Esophagus muscularis mucosa (tissue), 4 donors: ENCODE measurements at places on chromosomes 11 and 22. TPM values are rescaled to one million over a fixed set of nuclear protein-coding genes. Genes with fewer than 3 reads are reported as not detected.

Gene MYOD1
- not detected for total RNA-seq

Gene MCM5
- total RNA-seq: 22.2 TPM

Gene GVQW3
- 1.6 TPM for total RNA-seq

Gene CHRNA10
- 0.46 TPM for total RNA-seq

Gene OR2AT4
- total RNA-seq: not detected

Gene RSF1
- 70.3 TPM for total RNA-seq

- DNase-seq: no peak
These were observed 1.5 kb downstream of the KRTAP5-5 start for GRCh38 chr11:1631066-1631568.

DNA sequence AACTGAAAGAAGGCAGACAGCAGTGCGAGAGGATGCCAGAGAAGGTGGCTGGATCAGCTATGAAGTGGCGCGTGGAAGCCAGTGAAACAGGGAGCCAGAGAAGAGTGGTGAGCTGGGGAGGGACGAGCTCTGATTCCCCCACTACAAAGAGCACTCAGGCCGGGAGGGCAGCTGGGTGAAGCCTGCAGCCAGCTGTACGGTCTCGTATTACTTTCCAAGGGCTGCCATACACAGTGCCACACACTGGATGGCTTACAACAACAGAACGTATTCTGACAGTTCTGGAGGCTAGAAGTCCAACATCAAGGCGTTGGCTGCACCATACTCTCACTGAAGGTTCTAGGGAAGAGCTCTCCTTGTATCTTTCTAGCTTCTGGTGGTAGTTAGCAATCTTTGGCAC is 47.1 kb upstream of the WNT11 start:
- no peak for DNase-seq

- DNase-seq: no peak
These were observed 63.8 kb upstream of the PRSS23 start for GRCh38 chr11:86736291-86737143.

GRCh38 chr22:33898121-33898520 is 22.2 kb downstream of the LARGE1 start:
- no peak for DNase-seq

- no peak for DNase-seq
These were observed 51.8 kb upstream of the TTC12 start for GRCh38 chr11:113262594-113262993.

GRCh38 chr22:43964314-43964857 is 9.1 kb downstream of the SAMM50 start:
- DNase-seq: no peak

DNA sequence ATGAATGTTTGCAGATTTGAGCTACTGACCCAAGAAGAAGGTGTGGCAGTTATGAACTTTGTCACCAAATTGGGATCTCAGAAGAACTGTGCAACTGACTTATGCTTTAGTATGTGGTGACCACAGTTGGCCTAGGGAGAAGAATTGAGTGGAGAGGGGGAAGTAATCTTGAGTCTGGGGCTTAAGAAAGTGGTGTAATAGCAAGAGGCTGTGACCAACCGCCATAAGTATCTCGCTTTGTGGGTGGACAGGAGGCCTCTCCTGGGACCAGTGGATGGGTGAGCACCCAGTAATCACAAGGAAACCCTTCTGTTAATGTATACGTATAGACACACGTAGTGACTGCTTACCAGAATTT is 12.7 kb upstream of the IL10RA start:
- peak; percentile 31 for DNase-seq

GRCh38 chr11:75814363-75814676 is 690 bp upstream of the UVRAG start:
- DNase-seq: no peak

DNA sequence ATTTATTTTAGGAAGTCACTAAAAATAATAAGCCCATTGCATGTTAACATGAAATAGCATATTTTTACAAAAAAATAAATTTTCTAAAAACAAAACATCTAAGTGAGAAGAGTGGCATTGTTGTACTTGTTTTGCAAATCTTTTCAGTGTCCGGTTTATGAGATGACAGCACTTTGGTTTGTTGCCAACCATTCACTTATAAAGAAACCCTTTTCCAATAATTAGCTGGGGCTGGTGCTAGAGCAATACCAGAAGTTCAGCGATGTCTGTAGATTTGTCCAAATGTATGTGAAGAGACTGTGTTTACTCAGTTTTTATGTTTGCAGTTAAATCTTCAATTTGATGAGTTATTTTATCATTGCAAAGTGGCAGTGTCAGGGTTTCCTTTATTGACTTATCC is 22.1 kb upstream of the KRTAP5-7 start:
- no peak for DNase-seq

- DNase-seq: peak; percentile 50
These were observed 268.6 kb upstream of the SESN3 start for GRCh38 chr11:95499516-95500135.

- no peak for DNase-seq
These were observed 54.1 kb upstream of the ARHGAP42 start for GRCh38 chr11:100632941-100633452.
